ENCODE measurements at places on chromosomes 2 and 18.

DNA sequence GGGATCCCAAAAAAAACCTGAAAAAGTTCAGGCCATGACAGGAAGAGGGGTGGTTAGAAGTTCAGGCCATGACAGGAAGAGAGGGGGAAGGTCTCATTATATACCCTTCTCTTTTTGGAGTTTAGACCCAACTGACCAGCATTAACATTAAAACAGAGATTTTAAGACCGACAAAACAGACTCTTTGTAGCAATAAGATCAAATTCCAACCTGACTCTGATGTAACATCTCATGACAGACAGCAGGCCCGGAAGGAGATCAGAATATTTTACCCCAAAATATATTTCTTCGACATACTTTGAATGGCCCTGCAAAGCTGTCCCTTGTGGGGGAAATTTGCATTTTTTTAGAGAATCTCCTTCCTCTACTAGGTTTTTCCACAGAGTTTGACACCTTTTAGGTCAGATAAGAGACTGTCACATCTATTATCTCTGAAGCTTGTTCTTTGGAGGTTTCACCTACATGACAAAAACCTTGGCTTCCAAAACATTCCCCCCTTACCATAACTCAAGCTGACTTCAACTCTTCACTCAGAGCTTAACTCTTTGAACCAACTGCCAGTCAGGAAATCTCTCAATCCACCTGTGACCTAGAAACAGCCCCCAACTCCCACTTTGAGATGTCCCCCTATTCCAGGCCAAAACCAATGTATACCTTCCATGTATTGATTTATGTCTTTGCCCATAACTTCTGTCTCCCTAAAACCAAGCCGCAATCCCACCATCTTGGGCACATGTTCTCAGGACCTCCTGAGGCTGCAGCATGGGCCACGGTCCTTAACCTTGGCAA, 51.0 kb upstream of the B3GNT2 start:
- no peak for DNase-seq

GRCh38 chr2:112001942-112002341, 53.1 kb upstream of the TMEM87B start:
- DNase-seq, result no peak

- DNase-seq, result no peak
These were observed 70.1 kb downstream of the RPE start for GRCh38 chr2:210072493-210072892.

- no peak for DNase-seq
These were observed 206.6 kb downstream of the AGPS start for GRCh38 chr2:177599139-177599688.

DNA sequence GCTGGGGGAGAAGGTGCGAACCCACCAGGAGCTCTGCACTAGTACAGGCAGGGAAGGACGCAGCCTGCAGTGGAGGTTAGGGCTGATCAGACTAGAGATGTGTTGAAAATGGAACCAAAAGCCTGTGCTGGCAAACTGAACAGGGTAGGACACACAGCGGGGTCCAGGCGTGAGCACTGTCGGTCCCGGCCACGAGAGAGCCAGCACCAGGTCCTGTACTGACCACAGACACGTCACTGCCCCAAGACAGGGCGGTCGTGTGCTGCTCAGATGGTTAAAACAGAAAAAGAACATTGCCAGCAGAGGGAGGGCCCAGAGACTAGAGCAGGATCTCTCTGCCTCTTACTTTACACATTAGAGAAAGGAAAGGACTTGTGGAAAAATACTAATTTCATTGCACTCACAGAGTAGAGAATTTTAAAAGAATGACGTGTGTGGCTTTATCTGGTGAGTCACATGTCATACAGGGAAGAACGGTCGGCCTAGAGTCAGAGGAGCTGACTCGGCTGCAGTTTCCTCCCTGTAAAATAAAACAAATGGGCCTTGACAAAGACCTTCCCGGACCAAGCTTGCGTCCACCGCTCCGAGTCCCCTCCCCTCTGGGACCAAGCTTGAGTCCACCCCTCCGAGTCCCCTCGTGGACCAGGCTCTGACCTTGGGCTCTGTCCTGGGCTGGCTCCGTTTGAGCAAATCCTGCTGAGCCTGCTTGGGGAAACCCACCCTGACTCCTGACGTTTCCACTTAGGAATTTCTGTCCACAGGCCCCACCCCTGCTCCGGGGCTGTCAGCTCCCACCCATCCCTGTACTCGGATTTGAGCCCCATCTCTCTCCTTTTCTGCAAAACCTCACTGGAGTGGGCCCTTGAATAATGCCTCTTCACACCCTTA, 16.7 kb upstream of the ADI1 start:
- peak; percentile 74 for DNase-seq

DNA sequence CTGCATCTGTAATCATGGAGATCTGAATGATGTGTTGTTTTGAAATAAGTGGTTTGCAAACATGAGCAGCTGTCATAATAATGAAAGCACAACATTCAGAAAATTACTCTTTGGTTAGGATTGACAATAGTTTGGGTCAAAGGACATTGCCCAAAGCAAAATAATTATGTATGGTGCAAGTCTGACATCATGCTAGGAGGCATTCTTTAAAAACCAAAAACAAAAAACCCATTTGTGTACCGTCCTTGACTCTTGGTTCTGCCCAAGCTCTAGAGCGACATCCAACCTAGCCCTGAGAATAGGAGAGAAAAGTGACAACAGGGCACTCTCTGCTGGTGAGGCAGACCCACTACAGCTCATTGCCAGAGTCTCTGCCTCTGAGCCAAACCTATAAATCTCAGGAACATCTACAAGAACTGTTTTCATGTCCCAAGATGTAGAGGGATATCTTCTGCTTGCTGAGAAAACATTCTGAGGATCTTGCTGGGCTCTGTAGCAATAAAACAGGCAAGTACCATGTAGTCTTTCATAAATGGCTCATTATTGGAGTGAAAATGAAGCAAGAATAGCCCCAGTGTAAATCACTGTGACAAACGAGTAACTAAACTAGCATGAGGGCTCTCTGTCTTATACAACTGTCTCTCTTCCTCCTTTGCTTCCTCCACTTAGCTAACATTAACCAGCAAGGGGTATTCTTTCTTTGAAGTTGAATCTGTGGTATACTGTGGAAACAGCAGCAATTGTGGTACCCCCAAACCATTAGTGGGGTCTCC, 266.8 kb upstream of the CXCR4 start:
- no peak for DNase-seq

GRCh38 chr2:220985561-220985960, 586.5 kb downstream of the EPHA4 start:
- DNase-seq, result no peak

DNA sequence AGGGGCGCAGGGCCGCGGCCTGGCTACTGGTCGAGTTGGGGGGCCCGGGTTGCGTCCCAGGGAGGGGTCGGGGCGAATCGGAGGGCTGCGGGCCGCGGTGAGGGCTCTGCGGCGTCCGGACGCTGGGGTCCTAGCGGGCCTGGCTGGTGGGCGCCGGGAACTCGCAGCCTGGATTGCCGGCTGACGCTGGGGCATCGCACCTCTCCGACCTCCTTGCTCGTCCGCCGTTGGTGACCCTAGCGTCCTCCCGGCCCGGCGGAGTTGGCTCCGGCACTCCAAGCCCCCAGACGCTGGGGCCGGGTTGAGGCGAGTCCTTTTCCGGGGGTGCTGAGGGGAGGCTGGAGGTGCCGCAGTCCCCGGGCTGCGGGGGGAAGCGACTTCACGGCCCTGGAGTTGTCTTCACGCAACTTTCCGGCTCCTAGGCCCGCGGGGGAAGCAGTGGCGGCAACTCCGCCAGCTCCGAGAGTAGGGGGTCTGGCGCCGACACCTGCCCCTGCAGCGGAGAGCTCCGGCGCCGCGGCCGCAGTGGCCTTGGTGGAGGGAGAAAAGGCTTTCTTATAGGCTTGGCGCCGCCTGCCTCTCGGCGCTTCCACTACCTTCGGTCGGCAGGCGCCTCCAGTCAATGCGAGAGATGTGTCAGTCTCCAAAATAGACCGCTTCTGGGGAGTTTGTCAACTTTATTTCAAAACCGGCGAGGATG, 70.3 kb downstream of the HAUS1 start:
- DNase-seq, result peak; percentile 20

DNA sequence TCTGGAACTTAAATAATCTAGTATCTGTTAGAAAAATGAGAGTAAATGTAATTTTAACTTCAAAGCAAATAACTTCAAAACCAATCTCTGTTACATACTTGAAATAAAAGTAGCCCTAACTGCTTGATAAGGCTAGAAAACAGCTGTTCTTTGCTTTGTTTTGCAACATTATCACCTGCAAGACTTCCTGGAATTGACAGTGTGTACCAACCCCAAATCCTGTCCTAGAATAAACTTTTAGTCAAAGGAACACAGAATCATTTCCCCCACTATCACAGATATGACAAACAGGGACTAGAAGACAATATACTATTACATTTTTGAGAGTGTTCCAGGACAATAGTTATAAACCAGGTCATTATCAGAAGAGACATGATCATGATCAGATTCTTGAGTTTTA, 105.3 kb upstream of the PGAP1 start:
- DNase-seq, result peak; percentile 12

- no peak for DNase-seq
These were observed 126.0 kb downstream of the NXPH2 start for GRCh38 chr2:138654146-138654545.

- DNase-seq, result no peak
These were observed 106.9 kb downstream of the FBXO15 start for GRCh38 chr18:74040459-74041332.

GRCh38 chr2:74439803-74440377, 1.8 kb downstream of the RTKN start:
- peak; percentile 77 for DNase-seq

DNA sequence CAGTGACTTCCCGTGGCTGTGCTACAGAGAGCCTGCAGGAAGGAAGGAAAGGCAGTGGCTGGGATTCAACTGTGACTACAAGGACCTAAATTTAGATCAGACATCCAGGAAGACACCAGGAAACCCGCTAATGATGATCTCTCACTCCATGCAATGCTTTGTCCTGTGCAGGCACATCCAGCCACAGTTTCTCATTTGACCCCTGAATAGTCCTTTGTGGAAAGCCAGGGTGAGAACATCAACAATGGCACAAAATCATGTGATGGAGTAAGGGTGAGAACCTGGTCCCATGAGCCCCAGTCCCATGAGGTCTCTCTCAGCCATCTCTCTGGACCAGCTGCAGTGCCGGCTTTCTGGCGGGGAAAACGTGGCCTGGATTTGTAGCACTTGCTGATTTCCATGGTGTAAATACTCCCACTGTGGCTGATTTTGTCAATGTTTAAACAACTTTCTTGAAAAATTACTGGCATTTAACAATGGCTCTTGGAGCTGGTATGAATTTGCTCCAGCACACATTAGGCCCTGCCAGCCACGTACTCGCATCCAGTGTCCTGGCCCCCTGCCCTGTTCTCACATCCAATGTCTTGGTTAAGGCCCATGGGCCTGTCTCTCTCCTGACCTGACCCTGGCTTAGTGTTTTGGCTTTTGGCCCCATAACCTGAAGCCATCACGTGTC, 159.0 kb upstream of the HAAO start:
- DNase-seq, result no peak

DNA sequence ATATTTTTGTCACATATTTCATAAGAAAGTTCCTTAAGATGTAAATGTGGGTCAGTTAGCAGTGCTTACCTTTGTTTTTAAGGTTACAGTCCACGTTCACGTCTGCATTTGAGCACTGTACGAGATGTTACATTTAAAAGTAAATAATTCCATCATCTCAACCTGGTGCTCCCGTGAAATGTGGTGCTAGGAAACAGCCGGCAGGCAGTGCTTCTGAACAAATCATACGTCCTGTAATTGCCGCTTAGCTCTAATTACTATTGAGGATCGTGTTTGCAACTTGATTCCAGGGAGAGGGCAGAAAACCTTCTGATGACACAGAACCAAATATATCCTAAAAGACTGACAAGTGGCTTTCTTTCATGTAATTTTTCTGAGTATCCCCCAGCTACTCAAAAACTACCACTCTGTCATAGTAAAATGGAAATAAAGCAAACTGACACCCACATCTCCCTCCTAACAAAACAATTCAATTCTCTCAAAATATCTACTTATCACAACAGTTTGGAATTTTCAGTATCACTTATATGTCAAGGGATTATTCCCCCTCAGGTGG, 297.8 kb upstream of the SESTD1 start:
- DNase-seq, result no peak

GRCh38 chr2:19810148-19810547, 91.6 kb downstream of the TTC32 start:
- no peak for DNase-seq

GRCh38 chr2:25558262-25558661, 115.1 kb downstream of the DTNB start:
- DNase-seq, result no peak

DNA sequence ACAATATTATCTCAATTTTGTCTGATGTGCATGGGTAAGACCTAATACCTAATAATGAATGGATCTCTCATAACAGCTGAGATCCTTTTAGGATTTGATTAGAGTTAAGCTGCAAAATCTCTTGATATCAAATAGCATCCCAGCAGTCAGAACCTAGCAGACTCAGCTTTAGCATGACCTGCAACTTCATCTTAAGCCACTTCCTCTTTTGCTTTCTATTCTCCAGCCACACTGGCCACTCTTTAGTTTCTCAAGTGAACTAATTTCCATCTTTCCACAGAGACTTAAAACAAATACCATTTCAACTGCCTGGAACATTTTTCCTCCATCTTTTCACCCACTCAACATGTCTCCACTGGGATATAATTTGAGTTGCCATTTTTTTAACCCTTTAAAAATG, 1251.6 kb upstream of the ZEB2 start:
- DNase-seq, result no peak

DNA sequence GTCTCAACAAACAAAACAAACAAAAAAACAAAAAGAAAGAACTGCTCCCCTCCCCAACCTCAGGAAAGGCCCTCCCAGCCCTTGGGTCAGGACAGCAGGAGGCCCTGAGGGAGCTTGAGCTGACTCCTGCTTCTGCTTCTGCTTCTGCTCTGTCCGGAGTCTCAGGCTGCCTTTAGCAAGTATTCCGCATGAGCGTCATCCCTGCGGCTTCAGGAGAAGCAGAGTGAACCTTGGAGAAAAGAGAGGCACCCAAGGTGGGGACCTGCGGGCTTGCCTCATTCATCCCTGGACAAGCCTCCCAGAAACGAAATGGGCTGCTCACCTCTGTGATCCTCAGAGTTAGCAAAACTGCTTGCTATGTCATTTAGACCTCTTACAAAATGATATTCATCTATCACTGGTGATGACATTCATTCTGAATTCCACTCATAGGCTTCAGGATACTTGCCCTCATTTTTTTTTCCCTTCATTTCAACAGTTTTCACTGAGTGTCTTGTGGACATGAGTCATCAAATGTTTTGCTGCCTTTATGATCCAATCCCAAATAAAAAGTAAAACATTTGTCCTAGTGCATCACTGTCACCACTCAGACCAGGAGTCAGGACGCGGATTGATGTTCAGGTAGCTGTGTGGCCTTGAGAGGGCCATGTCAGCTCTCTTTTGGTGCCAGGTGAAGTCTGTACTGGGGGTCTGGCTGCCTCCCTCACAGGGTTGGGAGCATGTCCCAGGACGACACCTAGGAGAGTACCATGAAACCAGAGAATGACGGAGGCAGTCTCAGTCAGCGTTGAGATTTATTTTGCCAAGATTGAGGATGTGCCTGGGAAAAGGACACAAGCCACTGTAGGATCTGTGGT, 51.7 kb downstream of the IMPA2 start:
- no peak for DNase-seq

- no peak for DNase-seq
These were observed 2.9 kb downstream of the TBR1 start for GRCh38 chr2:161418715-161419637.

Measured in right lung (tissue), 10 donors.